Fibroblast of skin of abdomen (primary cell): ENCODE measurements at places on chromosomes 3 and 15.

GRCh38 chr15:70258369-70259027 is 160.8 kb upstream of the TLE3 start:
- DNase-seq, result no peak

DNA sequence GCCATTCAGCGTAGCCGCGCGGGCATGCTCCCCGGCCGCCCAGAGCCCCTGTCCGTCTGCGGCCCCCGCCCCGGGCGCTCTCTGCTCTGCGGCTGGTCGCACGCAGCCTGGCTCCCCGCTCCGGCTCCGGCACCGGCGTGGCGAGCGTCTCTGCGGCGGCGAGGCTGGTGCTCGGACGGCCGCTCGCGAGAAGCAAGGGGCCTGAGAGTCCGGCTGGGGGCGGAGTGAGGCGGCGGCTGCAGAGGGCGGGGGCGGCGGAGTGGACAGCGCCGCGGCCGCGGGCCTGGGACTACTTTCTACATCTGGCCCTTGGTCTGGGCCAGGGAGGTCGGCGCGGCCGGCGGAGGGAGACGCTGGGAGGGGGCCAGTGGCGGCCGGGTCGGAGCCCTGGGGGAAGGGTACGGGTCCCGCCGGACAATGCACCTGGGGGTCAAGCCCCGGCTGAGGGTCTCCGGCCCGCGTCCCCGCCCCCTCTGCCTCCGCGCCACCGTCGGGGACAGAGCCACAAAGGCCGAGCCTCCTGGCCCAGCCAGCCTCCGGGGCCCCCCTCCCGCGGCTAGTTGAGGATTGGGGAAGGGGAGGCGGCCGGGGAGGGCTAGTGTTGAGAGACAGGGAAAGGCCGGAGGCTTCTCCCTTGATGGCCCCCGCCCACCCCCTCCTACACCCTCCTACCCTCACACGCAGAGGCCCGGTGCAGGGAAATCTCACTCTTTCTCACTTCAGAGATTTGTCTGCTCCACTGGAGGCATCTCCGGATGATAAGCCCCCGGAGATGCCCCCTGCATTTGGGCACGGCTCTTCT is at the start of gene PRTG:
PRTG (minus strand) TSS at position 226 of the 802 bp plus-strand sequence; CDS start at position 5, 221 bp downstream.
- DNase-seq, result peak; percentile 37

DNA sequence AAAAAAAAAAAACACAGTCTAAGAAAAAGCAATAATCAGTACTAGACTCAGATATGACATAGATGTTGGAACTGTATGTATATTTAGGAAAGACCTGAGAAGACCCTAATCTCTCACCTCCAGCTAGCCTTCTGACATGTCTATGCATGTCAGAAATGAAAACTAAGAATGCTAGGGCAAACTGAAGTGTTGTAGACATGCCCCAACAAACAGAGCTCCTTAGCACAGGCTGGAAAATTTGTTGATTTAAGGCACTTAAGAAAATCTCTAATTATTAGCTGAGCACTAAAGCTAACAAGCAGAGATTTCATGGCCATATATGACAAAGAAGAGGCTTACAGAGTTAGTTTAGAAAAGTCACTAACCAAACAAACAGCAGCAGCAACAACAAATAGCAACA is 45.5 kb upstream of the PRSS50 start:
- no peak for DNase-seq

GRCh38 chr3:183098536-183099025 is 715 bp downstream of the MCCC1 start:
- DNase-seq, result no peak

DNA sequence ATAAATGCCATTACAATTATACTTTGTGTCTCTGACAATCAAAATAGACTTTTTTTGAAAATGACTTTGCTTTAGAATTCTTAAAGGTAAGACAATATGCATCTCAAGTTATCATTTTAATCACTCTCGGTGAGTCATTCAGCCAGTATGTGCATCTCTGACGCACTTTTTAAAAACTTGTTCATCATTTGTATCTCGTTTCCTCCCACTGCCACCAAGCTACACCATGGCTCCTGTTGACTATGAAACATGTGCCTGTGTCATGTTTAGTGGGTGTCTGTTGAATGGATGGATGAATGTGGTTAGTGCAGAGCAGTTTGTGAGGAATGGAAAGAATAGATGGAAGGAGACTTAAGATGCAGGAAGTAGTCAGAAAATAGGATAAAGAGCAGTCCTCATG is 68.6 kb downstream of the ARPP21 start:
- DNase-seq, result peak; percentile 40

- peak; percentile 8 for DNase-seq
These were observed 47.4 kb downstream of the TMEM266 start for GRCh38 chr15:76107169-76107568.

DNA sequence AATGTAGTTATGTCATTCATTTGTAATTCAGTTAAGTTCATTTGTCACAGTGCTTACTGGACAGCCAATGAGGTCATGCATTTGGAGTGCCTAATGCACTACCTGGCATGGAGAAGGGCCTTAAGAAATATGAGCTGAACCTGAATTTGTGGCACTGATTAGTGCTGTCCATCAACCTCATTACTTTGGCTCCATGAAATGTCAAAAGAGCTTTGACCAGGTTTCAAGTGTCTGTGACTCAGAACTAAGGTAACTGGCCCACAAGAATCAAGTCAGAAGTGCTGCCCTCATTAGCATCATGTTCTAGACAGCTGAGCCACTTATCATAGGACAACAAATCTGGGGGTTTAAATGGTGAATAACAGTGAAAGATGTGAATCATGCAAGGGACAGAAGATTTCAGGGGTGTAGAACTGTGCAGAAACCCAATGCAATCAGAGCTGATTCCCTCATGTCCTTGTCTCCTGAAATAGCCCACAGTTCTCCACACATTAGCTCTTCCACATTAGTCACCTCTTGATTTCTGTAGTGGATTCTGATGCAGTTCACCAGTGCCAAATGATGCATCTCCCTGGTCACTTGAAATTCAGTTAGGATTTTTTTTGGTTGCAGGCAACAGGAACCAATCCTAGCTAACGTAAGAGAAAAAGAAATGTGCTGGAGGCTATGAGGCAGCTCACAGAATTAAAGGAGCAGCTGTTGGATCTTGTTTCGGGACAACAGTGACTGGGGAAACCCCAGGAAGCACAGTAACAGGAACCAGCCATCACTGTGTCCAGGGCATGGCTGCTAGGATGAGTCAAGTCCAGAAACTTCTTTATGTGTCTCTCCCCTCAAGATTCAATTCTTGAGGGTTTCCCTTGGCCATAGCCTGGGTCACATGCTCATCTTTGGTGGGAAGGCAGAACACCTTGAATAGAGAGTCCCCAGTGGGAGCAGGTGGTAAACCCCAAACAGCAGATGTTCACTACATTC is 38.7 kb downstream of the CHST2 start:
- DNase-seq, result peak; percentile 39

GRCh38 chr3:134105876-134106556 is 76.3 kb upstream of the SLCO2A1 start:
- no peak for DNase-seq

- DNase-seq, result no peak
These were observed 553.2 kb upstream of the TBL1XR1 start for GRCh38 chr3:177750436-177750835.

- no peak for DNase-seq
These were observed 41.4 kb downstream of the SUMF1 start for GRCh38 chr3:4425707-4426106.

- peak; percentile 31 for DNase-seq
These were observed at the start of gene CPEB1 for GRCh38 chr15:82647045-82647834. Gene CPEB1, minus strand, starts transcription at chr15:82647363. Its CDS starts 18,904 bp downstream, at chr15:82628459.

DNA sequence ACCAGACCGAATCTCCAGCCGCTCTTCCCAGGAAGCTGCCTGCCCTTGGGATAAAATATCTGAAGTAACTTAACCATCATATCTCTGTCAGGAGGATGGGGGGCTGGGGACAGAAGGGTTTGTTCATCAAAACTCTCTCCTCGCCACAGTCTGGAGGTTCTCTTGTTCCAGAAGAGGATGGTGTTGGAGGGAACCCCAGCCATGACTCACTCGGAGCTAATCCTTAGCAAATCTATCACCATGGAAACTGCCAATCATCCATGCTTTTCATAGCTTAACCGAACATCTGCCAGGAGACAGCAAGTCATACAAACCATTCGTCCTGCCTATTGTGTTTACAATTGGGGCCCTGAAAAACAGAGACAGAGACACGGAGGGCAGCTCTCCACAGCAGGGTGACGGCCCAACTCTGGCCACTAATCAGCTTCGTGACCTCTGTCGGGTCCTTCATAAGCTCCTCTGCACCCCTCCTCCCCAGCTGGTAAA is 73.8 kb upstream of the HEG1 start:
- DNase-seq, result peak; percentile 100

DNA sequence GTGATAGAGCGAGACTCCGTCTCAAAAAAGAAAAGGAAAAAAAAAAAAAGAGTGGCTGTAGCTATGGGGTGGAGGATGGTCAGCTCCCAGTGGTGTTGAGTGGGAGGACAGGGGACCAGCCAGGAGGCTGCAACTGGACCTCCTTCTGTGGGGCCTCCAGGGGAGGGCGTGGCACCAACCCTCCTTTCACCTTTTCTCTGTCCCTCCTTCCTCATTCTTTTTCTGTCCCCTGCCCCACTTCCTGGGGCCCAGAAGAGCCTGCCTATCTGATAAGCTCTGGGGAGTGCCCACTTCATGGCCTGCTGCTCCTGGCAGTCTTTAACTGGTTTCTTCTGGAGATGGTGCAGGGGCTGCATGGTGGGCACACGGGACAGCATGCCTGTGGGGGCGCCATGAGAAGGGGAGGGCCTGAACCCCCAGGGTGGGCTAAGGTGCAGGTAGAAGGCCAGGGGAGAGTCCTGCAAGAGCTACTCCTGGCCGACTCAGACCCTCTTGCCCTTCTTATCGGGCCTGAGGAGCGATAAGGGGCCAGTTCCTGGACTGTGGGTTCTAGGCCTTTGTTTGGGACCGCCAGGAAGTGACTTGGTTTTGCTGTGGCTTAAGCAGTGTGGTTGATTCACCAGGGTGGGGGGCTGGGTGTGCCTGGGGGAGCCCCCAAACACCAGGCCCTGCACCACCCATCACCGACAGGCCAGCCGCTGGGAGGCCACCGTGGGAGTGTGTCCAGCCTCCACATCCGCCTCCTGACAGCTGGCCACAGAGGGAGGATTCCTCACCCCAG is 49.4 kb upstream of the FLNB start:
- no peak for DNase-seq

DNA sequence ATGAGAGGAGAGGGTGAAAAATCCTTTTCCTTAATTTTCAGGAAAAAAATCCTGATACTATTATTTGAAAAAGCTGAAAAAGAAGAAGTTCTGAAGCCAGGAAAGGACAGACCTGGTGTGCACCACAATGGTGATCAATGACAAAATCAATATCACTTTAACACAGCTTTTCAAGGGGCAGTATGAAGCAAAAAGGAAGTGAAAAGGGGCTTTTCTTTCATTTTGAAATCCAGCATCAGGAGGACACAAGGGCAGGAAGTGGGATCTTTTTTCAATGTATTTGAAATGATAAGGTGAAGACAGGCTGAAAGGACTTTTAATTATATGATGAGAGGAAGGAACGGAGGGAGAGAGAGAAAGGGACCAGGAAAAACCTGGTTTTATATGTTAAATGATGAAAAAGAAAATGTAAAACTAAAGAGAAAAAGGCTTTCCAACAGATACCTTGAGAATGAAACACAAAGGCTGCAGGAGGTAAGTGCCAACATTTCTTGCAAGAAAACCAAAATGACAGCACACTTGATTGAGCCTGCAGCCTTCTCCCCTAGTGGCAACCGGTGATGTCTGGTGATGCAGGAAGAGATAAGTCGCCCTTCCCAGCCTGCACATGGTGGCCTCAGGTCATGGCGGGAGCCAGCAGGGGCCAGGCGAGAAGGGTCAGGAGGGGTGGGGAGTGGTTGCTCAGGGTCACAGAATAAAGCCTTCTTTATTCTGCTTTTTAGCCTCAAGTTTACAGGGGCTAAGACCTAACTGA is 236.7 kb upstream of the WNT5A start:
- no peak for DNase-seq

DNA sequence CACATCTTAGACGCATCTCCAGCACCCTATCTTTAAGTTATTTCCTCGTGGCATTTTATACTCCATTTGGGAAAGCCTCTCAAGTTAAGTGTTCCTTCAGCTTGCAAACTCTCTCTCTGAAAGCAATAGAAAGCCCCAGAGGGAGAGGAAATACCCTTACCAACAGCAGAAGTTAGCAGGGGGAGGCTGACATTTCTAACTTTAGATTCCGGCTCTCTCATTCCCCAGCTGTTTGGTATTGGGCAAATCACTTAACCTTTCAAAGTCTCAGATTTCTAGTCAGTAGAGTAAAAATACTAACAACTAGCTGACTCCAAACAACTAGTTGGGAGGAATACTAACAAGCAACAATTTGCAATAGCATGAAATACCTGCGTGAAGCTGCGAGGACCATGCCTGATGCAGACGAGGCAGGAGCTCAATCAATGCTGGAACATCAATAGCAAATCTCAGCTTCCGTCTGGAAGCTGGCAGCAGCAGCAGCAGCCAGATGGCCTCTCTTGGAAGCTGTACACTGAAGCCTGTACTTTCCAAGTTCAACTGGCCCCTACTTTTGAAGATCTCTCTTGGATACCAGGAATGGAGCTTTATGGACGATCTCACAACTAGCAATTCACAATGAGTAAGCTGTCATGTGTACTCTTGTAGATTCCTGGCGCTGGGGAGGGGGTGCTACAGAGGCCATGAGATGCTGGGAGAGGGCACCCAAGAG is 47.8 kb downstream of the THBS1 start:
- DNase-seq, result no peak

DNA sequence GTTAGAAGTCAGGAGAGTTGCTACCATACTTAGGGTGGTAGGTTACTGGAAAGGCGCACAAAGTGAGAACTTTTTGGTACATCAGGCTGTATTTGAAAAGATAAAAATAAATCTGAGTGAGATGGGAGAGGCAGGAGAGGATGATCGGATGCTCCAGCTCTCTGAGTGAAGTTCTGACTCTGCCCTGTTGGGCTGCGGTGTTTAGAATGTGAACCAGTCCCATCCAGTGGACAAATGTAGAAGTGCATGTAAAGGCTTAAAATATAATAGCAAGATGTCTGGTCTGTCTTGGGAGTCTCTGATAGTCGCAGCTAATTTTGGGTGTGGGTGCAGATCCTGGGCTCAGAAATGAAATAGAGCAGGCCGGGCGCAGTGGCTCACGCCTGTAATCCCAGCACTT is 30.4 kb downstream of the ACKR2 start:
- DNase-seq, result peak; percentile 51

GRCh38 chr3:46527239-46527638 is 29.5 kb downstream of the RTP3 start:
- DNase-seq, result no peak

- DNase-seq, result no peak
These were observed 1.7 kb downstream of the RASSF1 start for GRCh38 chr3:50338965-50339364.

GRCh38 chr3:155676252-155676981 is 68.5 kb downstream of the PLCH1 start:
- peak; percentile 66 for DNase-seq
